ENCODE measurements at places on chromosomes 6 and 20.
A peak's percentile ranks its signal among the peaks of the same experiment; 100 is the strongest.

- DNase-seq: no peak
These were observed 24.3 kb upstream of the LSM14B start for GRCh38 chr20:62097881-62098407.

GRCh38 chr20:31722257-31723068 lies at the start of gene BCL2L1:
Gene BCL2L1 (minus strand): TSS chr20:31722868. CDS start chr20:31722218, 650 bp downstream.
- peak; percentile 87 for DNase-seq

- no peak for DNase-seq
These were observed 8.3 kb downstream of the ID4 start for GRCh38 chr6:19845266-19846041.

- no peak for DNase-seq
These were observed 377.0 kb downstream of the CDH4 start for GRCh38 chr20:61628901-61629601.

DNA sequence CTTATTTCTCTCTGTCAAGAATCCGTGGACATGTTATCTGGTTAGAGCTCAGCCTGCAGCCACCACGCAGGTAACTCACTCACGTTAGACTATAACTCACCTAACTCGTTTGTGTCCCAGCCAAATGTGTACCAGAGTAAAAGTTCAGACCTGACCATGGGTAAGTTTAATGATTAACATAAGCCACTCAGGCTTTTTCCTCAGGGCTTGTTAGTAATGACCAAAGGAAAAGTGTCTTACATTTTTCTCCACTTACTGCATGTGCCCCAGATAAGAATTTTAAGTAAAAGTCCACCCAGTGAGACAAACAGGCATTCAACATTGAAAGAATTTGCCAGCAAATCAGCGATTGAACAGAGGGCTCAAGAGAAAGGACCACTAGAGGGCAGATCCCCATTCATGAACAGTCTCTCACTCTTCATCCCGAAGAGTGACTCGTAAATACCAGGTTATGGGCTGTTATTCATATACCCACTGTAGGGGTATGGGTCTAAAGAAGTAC lies at the start of gene PKHD1:
TSS of gene PKHD1 (minus strand) at position 116 of the 502 bp plus-strand sequence. CDS start 2,680 bp downstream, outside the sequence.
- peak; percentile 5 for DNase-seq

GRCh38 chr20:51470907-51471411 lies 71.6 kb downstream of the NFATC2 start:
- no peak for DNase-seq

DNA sequence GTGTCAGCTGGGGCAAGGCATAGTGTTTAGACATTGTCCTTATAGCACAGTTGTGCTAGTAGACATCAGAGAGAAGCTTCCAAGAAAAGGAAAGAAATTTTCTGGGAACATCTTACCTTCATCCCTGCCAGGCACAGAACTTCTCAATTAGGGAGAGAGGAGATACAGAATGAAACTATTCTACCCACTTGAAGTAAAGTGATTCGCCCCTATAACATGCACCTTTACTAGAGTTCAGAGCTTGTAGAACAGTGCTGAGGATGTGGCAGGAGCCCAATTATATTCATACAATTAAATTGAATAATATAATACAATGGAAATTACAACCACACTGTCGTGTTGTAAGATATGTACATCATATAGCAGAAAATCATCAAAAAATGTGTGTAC lies 1063.9 kb upstream of the CITED2 start:
- no peak for DNase-seq

- DNase-seq: no peak
These were observed 113.3 kb downstream of the TCP11 start for GRCh38 chr6:35027807-35028206.

- DNase-seq: peak; percentile 82
These were observed 51.1 kb downstream of the ARID1B start for GRCh38 chr6:156828280-156828703.

- no peak for DNase-seq
These were observed 144.5 kb downstream of the CDH26 start for GRCh38 chr20:60102665-60103210.

Data from hepatic stellate cell (primary cell).